GOT3 (cell line): ENCODE measurements at places on chromosomes 16 and 17.

DNA sequence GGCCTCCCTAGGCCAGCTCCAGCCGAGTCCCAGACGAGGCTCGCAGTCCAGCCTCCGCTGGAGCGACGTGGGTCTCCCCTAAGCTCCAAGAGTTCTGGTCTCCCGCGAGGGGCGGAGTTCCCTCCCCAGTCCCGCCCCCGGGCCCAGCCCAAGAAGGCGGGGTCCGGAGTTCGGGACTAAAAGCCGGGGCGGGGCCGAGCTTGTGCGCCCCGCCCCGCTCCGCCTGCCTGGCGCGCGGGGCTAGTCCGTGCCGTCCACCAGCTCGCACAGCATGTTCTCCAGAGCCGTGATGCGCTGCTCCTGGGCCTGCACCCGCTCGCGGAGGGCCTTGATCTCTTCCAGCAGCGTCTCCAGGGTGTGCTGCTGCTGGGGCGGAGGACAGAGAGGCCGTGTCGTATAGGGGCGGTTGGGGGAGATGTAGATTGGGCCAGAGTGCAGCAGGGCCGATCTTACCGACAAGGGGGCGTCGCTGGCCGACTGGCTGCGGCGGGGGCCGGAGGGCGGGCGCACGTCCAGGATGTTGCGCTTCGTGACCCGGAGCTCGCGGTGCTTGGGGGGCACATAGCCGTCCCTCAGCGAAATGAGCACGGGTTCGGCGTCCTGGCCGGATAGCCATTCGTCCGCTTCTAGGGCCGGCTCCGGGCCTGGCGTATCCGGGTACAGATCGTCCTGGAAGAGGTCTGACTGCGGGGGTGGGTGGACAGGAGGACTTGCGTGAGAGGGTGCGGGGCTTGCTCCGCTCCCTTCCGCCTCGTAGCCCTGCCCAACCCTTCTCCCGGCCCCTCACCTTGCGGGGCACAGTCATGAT is 7.0 kb downstream of the CORO6 start:
- DNase-seq = peak; percentile 43

DNA sequence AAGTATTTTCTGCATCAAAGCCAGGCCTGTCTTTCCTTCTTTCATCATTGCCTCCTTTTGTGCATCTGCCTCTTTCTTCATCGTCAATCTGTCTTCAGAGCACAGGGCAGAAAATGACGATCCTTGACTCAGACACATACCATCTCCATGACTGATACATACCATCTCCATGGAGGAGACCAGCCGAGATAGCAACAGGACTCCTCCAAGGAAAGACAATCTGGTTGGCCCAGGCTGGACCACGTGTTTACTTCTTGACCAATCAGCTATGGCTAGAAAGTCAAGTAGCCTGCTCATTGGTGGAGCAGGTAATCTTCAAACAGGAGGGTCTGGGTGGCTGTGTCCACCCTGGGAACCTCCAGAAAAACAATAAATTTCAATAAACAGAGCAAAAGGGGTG is 164.6 kb downstream of the CPPED1 start:
- DNase-seq = no peak

- no peak for DNase-seq
Observed at GRCh38 chr16:70659546-70659945, 13.2 kb downstream of the IL34 start.

- no peak for DNase-seq
Observed at GRCh38 chr17:40366076-40366860, 1.7 kb upstream of the GJD3 start.

- DNase-seq = no peak
Observed at GRCh38 chr17:78896834-78897663, 6.0 kb downstream of the CEP295NL start.
